ENCODE measurements at places on chromosomes 4 and X.
A peak's percentile ranks its signal among the peaks of the same experiment; 100 is the strongest.

DNA sequence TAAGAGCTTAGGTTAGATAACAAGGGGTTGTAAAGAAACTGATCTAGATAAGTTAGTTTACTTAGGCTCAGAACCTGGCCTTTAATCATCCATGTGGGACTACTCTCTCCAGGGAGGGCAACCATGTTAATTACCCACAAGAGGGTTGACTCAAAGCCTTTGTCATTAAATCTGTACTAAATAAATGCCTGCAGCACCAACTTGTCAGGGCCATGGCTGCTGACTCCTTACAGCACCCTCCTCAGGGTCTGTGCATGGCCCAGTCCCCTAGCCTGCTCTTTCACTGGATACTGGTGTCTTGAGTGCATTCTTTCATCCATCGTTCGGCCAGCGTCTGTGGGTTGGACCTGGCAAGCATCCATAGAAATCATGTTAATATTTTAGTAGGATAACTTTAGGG lies 34.7 kb downstream of the CASP3 start:
- DNase-seq: no peak

GRCh38 chrX:24241822-24242648 lies 71.8 kb downstream of the SUPT20HL2 start:
- DNase-seq: no peak

- no peak for DNase-seq
Observed at GRCh38 chr4:31545755-31546154, 825.6 kb downstream of the PCDH7 start.

DNA sequence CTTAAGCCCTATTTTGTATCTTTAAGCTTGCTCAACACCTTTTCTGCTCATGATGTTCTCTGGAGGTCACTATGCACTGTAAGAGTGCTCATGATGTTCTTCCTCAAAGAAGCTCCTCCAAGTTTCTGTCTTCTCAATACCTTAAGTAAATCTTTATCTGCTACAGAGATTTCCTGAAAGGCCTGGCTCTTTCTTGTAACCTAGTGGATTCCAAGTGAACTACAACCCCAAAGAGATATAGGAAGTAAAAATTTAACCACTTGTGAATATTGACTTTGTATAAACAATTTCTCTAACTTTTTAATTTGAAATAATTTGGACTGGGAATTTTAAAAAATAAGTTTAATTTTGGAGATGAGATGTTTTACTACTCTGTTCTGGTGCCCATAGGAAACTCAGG lies 39.3 kb upstream of the XK start:
- no peak for DNase-seq

- peak; percentile 47 for DNase-seq
Observed at GRCh38 chr4:183443655-183444213, 702 bp upstream of the CDKN2AIP start.

DNA sequence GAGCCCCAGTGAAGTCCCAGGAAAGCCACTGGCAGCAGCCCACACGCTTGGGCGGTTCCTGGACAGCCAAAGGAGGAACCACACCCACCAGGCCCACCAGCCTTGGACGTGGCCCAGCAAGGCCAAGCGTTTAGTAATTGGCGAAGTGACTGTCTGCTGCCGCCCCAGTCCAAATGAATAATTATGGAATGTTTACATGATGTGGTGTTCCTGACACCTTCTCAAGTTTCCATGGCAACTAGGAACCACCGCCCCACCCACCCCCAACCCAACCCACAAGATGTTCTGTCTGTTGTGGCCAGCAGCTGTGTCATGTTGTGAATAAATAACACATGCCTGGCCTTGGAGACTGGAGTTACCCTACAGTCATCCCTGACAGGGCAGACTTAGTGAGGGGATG lies 22.3 kb downstream of the APLN start:
- DNase-seq: no peak

- no peak for DNase-seq
Observed at GRCh38 chr4:99960648-99961047, 10.6 kb upstream of the H2AZ1 start.

GRCh38 chr4:118957722-118958445 lies 69.2 kb downstream of the SYNPO2 start:
- DNase-seq: no peak

DNA sequence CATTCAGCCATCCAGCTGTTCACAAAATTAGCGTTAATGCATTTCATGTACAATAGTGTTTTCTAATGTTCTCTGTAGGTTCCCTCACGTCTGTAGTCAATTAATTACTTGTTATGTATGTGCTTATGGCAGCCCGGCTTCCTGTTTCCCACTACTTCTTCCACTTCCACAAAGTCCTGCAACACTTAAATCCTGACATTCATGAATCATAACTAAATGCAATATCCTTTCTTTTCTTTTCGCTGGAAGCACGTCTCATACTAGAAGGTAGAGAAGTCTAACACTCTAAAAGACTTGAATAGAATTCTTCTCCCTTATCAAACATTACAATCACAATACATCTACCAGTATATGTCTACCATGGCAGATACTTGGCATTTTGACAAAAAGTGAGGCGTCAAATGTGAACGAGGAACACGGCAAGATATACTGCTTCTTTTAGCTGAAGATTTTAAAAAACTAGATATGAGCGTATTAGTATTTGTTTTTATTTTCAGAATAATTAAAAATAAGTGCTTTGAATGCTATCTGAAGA lies 239.0 kb upstream of the DIAPH2 start:
- DNase-seq: no peak

DNA sequence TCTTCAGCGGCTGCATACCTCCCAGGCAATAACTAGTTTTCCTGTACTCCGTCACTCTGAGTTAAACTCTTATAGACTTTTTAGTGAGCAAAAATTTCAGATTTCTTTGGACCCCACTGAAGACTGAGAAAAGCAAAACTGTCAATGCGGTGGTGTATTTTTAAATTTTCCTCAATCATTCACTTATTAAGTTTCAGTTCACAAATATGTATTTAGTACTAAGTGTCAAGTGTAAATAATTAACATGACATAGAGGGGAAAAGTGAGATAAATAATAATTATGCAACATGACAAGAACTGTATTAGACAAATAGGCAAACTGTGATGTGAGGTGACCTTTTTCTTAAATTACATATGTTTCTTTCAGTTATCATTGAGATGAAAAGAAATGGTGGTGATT lies 124.4 kb downstream of the NAF1 start:
- no peak for DNase-seq

DNA sequence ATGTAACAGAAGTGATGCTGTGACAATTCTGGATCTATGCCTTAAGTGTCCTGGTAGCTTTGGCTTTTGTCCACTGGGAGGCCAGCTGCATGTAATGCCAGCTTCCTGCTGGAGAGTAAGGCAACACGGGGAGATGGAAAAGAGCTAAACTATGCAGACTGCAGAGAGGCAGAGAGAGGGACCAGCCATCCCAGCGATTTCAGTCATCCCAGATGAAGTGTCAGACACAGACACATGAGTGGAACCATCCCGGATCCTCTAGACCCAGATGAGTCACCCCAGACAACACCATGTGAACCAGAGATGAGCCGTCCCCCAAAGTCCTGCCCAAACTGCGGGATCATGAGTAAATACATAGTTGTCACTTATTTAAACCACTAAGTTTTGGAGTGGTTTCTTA lies 14.6 kb downstream of the SRPX start:
- no peak for DNase-seq

GRCh38 chrX:13029887-13030771 lies 14.3 kb downstream of the FAM9C start:
- no peak for DNase-seq

GRCh38 chr4:80614319-80614718 lies 278.8 kb downstream of the CFAP299 start:
- no peak for DNase-seq

DNA sequence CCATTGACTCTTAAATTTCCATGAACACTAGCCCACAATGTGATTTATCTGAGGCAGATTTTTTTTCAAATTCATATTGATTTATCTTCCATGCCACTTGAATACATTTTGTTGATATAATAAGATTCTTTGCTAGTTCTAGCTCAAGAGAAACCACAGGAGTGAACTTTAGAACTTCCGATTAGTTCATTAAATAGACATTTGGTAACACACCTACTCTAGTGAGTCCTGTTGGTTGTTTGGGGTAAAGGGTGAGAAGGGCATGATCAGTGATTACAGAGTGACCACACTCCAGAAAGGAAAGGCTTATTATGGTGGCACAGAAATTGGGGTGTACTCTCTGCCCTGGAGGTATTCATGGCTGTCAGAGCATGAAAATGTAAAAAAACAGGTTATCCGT lies 120.4 kb downstream of the CDKL5 start:
- no peak for DNase-seq

DNA sequence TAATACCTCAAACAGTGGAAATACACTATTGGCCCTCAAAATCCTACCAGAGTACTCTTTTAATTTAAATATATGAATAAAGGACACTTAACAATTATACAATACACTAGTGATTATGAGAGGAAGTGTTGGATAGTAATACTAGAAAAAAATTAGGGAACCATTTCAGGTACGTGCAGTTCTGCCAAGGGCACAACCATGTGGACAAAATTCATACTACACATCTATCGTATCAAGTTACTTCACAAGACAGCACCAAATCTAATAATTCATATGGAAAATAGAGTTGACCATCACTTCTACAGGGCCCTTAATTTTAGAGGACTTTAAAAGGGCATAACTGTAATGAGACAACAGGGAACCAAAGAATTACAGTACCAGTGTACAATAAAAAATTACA lies 69.2 kb upstream of the ZCCHC13 start:
- no peak for DNase-seq

- no peak for DNase-seq
Observed at GRCh38 chr4:8582436-8582835, 2.2 kb downstream of the GPR78 start.

DNA sequence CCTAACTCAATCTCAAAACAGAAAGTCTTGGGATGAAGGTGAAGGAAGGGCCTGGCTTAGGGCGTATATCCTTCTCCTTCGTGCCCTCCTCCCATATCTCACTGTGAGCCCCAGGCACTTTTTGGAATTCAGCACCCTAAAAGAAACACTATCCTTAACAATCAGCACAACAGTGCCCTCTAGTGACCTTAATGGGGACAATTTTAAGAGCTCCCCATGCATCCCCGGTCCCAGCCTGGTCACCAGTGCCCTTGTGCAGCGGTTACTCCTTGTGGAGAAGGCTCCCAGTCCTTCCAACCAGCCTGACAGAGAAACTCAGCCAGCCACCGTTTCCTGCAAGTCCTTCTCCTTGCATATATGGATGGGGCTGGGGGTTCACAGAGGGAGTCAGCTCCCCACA lies 4.2 kb downstream of the PAK3 start:
- no peak for DNase-seq

- no peak for DNase-seq
Observed at GRCh38 chrX:49164589-49165360, 2.2 kb downstream of the MAGIX start.

GRCh38 chr4:41912546-41912945 lies 22.7 kb upstream of the TMEM33 start:
- no peak for DNase-seq

DNA sequence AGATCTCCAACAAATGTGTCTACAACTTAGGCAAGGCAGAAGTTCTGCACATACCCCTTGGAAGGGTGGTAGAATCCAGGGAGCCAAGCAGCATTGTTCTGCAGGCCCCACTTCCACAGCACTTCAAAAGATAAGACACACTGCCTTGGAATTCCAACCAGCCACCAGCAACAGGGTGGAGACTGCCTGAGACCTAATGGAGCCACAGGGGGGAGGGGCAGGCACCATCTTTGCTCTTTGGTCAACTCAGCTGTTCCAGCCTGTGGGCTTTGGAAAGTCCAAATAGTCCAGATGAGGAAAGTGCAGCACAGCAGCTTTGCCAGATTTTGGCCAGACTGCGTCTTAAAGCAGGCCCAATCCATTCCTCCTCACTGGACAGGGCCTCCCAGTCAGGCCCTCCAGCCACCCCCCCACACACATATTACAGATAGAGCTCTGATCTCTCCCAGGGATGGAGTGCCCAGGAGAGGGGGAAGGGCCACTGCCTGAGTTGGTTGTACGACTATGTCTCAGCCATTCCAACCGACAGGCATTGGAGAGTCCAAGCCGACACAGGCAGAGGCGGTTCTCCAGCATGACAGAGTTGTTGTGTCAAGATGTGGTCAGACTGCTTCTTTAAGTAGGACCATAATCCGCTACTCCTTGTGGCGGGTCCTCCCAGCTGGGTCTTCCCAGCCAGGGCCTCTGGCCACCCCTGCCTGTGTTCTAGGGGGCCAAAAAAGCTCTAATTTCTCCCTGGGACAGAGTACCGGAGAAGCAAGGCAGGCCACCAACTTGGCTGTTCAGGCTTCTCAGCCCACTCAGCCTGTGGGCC lies 42.5 kb upstream of the ANTXR2 start:
- DNase-seq: no peak

DNA sequence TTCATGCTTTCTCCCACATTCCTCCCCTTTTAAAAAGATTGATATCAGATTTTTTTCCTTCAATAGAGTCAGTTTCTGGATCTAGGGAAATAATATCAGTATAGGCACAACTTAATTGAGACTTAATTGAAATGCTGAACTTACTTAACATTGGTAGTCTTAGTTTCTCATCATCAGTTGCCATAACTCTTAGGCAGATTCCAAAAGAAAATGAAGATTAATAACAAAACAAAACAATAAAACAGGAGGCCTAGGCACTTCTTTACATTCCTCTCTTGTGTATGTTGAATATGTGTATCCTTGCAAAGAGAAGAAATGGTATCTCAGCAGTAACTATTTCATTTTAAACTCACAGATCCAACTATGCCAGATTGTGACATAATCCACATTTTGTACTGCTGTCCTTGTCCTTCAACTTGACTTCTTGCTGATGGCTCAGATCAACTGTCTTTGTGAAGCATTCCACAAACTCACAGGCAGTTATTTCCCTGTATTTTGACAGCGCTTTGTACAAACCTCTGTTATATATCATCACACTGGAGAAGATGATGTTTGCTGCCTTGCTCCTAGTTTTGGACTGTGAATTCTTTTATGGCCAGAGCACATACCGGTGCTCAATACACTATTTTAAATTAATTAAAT lies 9.1 kb upstream of the SLC9B2 start:
- no peak for DNase-seq

DNA sequence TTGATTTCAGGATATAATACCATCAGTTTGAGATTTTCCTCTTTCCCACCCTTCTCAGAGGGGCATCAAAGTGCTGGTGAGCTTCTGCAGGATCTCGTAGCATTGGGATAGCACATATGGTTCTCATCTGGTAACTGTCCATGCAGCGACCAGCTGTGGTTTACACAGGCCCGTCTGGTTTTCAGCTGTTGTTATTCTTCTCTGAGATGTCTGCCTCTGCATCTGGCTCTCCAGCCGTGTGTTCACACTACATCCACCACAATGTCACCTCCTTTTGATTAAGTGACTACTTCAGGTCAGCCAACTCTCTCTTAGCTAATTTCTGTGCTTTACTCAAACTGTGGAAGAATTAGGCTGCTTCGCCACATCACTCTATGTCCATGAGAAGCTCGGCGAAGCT lies 676.7 kb upstream of the TENM3 start:
- no peak for DNase-seq

DNA sequence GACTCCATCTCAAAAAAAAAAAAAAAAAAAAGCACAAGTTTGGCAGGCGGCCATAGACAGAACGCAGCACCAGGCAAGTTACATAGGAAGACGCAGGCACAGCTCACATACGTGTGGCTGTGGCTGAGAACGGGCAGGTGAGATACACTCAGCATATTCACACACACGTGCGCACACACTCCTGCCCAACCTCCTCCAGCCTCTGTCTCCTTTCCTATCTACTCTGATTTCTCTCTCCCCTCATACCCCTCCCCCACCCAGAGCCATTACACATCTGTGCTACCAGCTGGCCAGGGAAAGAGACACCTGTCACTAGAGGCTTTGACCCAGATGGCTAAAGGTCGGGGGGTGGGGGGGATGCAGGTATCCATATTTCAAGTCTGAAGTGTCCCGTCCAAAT lies 2.2 kb upstream of the SLC38A5 start:
- no peak for DNase-seq

- DNase-seq: no peak
Observed at GRCh38 chrX:37553476-37553875, 18.0 kb upstream of the LANCL3 start.
